ENCODE measurements at places on chromosomes 6 and 20.
A peak's percentile ranks its signal among the peaks of the same experiment; 100 is the strongest.

DNA sequence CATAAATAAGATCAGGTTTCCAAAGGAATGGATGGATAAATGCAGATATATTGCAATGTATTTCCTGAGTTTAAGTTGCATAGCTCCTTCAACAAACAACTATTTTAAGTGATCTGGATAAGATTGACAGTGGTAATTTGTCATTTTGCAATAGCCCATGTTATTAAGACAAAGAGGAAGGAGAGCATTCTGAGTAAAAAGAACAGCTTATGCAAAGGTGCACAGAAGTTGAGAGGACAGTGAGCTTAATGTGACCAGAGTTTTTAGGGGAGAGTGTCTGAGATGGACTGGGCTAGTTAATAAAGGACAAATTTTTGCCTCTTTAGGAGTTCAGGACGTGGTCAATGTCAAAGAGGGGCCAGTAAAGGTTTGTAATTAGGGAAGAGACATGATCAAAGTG is 48.8 kb upstream of the FBXO30 start:
- DNase-seq = no peak

GRCh38 chr6:2186516-2186915 is 58.9 kb downstream of the GMDS start:
- no peak for DNase-seq

- DNase-seq = no peak
Observed at GRCh38 chr20:15976047-15976736, 597.1 kb downstream of the KIF16B start.

DNA sequence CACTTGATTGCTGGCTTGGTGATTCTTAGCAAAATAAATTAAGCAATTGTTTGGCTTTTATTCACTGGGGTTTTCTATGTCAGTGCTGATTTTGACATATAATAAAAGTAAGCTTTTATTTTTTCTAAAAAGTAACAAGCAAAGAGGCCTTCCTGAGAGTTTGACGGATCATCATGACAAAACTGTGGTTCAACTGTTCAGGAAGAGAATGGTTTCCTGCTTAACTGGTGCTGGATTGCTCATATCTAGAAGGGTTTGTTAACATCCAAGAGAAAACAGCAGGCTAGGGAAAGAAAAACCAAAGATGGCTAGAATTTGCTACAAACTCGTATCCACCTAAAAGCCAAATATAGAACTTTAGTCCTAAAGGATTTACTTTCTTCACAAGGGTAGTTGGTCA is 21.2 kb downstream of the SERPINB1 start:
- DNase-seq = no peak

- DNase-seq = no peak
Observed at GRCh38 chr6:160978141-160978901, 13.2 kb upstream of the MAP3K4 start.

DNA sequence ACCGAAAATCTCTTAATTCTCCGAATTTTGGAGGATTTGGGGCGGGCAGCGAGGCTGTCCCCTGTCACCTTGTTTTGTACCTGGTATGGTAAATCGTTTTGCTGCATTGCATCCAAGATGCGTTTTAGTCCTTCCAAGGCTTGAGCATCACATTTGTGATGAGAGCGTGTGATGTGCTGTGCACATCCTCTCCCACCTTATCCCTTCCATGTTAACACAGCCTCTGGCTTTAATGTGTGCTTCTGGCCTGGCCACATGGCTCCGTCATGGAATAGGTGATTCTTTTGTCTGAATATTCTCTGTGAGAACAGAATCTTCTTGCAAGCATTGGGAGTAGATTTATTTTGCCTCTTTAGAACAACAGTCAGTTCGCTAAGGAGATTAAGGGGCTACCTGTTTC is 763 bp downstream of the TMEM14A start:
- no peak for DNase-seq

GRCh38 chr6:6392214-6393068 is 72.0 kb upstream of the F13A1 start:
- no peak for DNase-seq

GRCh38 chr6:48472091-48472490 is 361.1 kb upstream of the PTCHD4 start:
- no peak for DNase-seq

- DNase-seq = no peak
Observed at GRCh38 chr6:6663421-6664135, 75.1 kb downstream of the LY86 start.

GRCh38 chr20:37693242-37693634 is 592 bp upstream of the CTNNBL1 start:
- no peak for DNase-seq

GRCh38 chr6:68639826-68640490 is 4.9 kb downstream of the ADGRB3 start:
- DNase-seq = no peak

GRCh38 chr20:62760856-62761758 is 35.2 kb upstream of the MRGBP start:
- DNase-seq = no peak

- DNase-seq = no peak
Observed at GRCh38 chr6:97876711-97877110, 593.7 kb upstream of the MMS22L start.

DNA sequence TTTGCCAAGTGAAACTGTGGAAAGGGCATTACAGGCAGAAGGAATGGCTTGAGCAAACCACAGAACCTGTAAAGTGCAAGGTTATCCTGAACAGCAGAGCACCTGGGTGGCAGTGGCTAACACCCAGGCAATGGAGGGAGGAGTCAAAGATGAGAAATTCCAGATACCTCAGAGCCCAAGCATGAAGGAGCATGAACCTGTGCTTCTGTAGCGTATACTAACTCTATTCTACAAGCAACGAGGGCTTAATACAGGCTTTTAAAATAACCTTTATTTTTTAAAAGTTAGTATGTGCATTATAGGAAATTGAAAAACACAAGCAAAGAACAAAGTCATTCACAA is 77.0 kb downstream of the CNBD2 start:
- no peak for DNase-seq

- DNase-seq = no peak
Observed at GRCh38 chr6:38346291-38347079, 293.2 kb downstream of the BTBD9 start.

DNA sequence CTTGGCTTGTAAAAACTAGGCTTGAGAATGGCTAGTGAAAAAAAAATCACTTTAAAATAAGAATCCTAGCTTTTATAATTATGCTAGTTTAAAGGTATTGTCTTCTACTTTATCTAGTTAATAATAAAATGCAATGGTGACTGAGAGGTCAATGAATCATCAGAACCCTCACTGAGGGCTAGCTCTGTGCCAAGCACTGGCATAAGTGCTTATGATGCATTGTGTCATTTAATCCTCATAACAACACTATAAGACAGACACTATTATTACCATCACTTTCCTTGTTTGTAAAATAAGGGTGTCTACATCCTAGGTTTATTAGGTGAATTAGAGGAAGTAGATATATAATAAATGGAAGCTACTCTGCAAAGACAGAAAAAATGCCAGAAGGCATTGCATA is 144.3 kb downstream of the F13A1 start:
- DNase-seq = no peak

DNA sequence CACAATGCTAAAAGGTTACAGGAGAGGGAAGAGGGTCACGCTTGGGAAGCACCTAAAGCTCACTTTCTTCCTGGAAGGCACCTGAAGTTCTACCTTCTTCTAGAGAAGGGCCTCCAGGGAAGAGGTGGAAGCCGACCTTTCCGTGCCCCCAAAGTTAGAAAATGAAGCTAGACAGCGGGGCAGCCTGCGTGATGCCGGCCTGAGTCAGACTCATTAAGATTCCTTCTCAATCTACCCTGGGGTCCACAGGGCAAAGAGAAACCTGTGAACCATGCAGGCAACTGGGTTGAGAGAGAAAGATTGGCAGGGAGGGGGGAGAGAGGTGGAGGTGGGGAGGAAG is 54.8 kb upstream of the CCDC167 start:
- no peak for DNase-seq

- no peak for DNase-seq
Observed at GRCh38 chr6:85250586-85251220, 199.2 kb upstream of the NT5E start.

- no peak for DNase-seq
Observed at GRCh38 chr6:121161886-121162285, 172.4 kb downstream of the TBC1D32 start.

DNA sequence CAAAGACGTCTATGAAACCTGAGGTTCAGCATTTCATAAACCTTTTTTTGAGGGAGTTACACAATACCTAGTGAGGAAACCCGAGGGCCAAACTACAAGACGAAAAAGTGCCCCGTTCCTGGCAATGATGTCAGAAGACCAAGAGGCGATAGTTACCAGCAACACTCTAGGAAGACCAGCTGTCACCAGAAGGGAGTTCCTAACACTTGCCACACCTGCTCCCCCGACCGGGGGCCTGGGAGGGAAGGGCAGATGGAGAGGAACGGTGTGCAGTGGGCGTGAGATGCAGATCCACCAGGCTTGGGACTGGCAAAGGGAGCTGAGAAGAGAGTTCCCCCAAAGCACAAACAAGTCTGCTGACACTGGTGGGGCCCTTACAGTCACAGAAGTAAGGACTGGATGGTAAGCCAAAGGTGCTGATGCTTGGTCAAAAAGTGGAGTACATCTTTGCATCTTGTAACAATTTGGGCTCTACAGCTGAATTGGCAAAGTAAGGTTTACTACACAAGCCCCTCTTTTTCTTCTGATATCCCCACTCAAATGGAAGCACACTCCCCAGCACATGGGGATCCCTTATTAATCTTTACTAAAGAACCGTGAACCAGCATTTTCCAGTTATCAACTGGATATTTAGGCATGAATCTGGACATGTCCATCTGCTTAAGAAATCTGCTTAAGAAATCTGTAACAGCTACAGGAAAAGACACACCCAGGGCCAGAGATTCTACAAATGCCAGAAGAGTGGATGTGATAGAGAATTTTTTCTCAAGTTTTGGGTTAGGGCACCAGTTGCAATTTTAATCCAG is 38.5 kb downstream of the PANK2 start:
- peak; percentile 20 for DNase-seq

- no peak for DNase-seq
Observed at GRCh38 chr6:82785206-82785605, 280.4 kb downstream of the UBE3D start.

GRCh38 chr20:11267762-11268335 is 594.0 kb upstream of the JAG1 start:
- DNase-seq = no peak

- no peak for DNase-seq
Observed at GRCh38 chr6:169251822-169252504, 1.7 kb downstream of the THBS2 start.

GRCh38 chr6:109736273-109737025 is 45.4 kb downstream of the FIG4 start:
- no peak for DNase-seq

DNA sequence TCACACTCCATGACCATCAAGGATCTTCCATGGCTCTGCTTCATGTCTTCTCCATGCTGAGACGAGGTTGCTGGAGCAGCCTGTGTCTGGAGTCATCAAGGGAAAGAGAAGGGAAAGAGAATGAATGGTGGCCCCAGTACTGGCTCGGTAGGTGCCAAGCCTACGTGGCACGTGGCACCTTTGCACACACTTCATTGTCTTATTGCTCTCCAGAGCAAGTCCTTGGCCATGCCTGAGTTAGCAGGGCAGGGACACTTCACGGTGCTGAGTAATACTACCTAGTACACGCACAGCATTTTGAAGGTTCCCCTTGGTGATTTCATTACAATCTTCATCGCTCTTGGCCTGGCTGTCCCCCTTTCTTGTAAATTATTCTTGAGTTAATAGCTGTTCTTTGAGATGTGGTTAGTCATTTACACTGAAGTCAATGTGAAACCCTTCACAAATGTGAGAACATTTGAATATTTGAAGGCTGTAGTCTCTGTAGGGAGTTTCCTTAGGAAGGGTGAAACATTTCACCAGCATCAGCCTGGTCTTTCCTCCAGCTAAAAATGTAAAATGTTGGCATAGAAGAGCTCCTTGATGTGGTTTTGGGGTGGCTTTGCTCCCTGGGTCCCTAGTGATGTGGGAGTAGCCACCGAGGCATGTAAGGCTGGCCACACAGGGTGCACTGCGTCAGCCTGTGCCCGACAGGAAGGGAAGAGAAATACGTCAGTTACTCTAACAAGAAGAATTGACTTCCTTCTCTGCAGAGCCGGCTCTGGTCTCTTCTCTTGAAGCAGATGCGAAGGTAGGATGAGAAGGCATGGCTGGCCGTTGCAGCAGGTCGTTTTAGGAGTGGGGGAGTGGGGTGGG is at the start of gene SYTL3:
SYTL3 (plus strand) TSS at position 766 of the 855 bp plus-strand sequence. CDS start 13,215 bp downstream, outside the sequence.
- DNase-seq = peak; percentile 89

DNA sequence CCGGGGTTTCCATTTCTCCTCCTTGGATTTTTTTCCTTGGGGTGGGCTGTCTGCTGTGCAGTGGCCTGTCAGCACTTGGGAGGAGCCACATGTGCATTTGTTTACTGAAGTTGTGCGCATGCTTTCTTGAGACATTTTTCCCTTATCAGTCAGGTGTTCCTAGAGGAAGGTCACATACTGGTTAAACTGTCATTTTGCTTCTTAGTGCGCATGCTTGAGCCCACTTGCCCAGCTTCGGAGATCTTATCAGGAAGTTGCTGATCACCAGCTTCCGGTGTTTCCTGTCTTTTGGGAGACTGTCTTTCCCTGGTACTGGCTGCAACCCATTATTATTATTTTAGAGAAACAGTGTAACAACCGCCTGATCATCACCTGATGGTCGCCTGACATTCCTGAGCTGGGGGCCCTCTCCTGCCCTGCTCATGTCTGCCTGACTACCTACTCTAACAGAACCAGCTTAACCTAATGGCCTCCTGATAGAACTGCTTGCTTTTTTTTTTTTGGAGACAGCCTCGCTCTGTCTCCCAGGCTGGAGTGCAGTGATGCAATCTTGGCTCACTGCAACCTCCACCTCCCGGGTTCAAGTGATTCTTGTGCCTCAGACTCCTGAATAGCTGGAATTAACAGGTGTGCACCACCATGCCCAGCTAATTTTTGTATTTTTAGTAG is 378 bp upstream of the ERVFRD-1 start:
- DNase-seq = peak; percentile 9

GRCh38 chr6:13513626-13514502 is 26.5 kb upstream of the GFOD1 start:
- no peak for DNase-seq

GRCh38 chr6:45483501-45483900 is 105.8 kb upstream of the SUPT3H start:
- DNase-seq = no peak

DNA sequence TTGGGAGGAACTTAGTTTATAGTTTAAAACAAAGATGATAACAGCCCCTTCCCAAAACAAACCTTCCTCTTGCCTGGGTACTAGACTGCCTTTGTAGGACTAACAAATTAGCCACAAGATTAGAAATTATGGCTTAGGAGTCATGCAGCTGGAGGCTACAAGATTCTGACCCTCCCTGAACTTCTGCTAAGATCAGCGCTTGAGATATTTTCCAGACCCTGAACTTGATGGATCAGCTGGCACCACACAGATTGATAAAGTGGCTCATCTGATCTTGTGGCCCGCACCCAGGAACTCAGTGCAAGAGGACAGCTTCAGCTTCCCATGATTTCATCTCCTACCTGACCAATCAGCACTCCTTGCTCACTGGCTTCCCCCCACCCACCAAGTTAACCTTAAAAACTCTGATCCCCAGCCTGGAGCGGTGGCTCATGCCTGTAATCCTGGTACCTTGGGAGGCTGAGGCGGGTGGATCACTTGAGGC is 5.9 kb upstream of the SERINC3 start:
- DNase-seq = no peak

All from CD4-positive, alpha-beta T cell treated with Interleukin-10 for 1 hour (primary cell).